ENCODE measurements at places on chromosomes 7 and 10.

DNA sequence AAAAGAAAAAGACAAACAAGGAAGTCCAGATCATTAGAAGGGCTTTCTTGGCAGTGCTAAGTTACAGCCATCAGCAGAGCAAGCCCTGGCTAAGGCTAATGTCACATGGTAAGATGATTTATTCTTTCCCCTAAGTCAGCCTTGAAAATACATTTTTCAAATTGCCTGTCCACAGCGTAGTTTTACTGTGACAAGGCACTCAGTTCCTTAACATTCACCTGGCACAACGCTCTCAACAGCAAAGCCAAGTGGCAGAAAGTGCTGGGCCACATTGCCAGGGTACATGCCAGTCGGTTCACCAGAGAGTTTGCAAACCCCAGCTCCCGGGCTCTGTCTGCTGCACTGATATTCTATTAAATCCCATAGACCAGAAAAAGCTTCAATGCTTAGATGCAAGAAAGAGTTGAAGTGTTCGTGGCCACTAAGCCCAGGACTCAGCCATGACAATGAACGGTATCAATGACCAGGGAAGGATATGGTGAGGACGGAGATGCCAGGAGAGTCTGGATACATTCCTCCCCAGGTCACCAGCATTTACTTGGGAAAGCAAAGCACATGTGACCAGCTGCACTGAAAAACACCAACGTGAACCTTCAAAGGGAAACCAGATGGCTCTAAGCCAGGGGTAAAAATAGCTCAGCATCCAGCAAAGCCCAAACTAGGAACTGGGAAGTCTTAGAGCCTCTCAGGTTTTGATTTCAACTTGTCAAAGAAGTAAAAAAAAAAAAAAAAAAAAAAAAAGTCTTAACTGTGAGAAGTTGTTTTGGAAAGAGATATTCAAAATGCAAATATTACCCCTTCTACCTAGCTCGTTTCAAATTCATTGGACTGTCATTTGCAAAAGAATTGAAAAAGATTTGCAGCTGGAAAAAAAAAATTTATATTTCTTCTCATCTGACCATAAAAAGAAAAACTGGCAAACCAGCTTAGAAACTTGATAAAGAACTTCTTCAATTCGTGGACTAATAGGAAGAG lies 23.9 kb upstream of the MPP7 start:
- no peak for DNase-seq

DNA sequence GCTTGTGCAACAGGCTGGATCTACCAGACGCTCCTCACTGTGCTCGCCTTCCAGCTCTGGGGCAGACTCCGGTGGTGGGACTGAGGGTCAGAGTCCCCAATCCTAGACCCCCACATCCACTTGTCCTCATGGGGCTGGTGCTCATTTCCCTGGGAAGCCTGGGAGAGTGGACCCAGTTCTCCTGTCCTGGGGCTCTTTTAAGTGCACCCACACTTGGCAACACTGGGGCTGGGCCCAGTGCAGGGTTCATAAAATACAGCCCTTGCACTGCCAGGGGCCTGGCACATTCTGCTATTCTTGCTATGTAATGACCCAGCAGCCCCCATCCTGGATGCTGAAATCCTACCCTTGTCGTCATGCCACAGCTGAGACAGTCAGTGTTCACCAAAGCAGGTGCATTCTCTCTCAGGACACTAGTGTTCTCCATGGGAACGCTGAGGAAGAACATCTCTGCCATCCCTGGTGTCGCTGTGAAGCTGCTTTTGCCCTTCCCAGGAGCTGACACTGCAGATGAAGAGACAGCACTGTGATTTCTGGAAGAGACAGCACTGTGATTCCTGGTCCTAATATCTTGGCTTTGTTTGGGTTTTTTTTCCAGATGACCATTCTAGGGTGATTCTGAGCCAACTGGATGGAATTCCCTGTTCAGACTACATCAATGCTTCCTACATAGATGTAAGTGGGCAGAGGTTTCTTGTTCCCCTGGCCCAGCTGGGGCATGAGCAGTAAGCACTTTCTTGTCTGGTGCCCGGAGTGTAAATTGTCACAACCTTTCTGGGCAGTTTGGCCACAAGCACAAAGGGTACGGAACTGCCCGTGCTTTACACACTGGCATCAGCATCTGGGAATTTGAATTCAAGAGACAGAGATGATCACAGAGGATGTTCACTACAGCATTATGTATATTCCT lies 65.6 kb downstream of the MKI67 start:
- no peak for DNase-seq

DNA sequence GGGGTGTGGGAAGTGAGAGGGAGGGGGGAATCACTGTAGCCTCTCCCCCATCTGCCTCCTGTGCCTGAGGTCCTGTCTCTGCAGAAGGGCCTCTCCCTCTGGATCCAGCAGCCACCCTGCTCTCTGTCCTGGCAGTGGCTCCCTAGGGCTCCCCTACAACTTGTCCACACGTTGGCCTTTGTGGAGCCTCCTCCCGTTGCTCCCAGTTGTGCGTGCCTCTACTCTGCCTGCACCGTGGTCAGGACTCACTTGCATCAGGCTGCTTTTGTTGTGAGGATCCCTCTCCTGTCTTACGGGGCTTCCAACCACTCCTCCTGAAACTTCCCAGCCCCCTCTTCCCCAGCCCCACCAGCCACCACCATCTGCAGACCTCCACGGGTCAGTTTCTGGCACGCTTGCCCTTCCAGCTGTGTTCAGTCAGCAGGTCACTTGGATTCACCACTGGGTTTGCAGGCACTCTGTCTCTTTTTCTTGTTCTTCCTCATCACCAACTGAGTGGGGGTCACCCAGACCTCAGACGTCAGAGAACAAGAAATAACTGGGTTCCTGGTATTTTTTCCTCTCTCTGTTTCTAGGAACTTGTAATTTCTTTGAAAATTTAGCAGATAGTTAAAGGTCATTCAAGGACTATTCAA lies 62.3 kb downstream of the RAMP3 start:
- DNase-seq: no peak

GRCh38 chr10:124045801-124046355 lies 47.5 kb downstream of the CHST15 start:
- no peak for DNase-seq

DNA sequence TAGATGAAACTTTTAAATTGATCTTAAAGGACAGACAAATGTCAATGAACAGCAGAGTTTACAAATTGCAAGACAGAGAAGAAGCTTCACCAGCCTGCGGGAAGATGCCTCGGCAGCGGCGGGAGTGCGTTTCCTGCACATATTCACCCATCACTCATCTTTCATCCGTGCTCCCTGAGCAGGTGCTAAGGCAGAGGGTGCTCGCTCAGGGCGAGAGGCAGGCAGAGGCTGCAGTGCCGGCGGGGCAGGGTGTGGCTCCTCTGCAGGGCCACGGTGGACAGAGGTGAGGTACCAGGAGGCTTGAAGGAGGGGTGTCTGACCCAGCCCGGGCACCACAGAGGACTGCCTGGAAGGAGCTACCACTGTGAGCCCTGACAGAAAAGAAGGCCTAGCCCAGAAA lies 155.2 kb upstream of the PPP2R2D start:
- DNase-seq: no peak

- DNase-seq: no peak
These were observed 269.9 kb downstream of the BAMBI start for GRCh38 chr10:28947171-28947570.

GRCh38 chr7:158274996-158275395 lies 312.6 kb downstream of the PTPRN2 start:
- no peak for DNase-seq

DNA sequence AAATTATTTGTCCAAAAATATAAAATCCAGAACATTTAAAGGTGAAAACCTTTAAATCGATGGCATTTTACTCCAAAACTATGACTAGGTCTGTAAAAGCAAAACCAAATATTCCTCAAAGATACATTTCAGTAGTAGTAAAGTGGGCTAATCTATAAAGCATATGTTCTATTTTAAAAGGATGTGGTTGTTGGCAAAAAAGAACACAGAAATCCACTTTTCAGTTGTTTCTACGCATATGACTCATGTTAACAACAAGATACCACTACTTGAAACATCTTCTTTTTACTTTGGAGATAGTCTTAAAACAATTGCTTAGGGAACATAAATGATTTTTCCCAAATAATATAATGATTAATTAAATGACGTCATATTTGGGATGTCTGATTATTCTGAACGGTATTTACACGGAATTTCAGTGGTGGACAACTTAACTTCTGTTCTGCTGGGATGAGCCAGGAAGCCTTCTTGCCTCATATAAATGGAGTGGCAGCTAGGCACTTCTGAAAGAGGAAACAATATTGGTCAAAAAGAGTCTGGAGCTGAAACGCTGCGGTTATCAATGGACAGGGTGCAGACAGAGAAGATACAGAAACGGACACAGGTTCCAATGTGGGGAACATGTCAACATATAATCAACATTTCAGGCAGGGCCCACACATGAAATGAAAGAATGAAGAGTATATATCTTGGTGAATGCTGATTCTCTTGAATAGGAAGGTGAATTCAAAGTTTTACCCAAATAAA lies 78.5 kb downstream of the ETV1 start:
- DNase-seq: no peak

All from NCI-H2227 treated with DMSO at 0.1 percent for 48 hours (cell line).